ENCODE measurements at places on chromosomes 12 and 14.

GRCh38 chr12:57514720-57515407 is 5.5 kb downstream of the DDIT3 start:
- no peak for DNase-seq

GRCh38 chr12:614411-614970 is 48.8 kb downstream of the NINJ2 start:
- DNase-seq = no peak

- no peak for DNase-seq
These were observed 35.9 kb upstream of the KCNMB4 start for GRCh38 chr12:70330158-70330557.

DNA sequence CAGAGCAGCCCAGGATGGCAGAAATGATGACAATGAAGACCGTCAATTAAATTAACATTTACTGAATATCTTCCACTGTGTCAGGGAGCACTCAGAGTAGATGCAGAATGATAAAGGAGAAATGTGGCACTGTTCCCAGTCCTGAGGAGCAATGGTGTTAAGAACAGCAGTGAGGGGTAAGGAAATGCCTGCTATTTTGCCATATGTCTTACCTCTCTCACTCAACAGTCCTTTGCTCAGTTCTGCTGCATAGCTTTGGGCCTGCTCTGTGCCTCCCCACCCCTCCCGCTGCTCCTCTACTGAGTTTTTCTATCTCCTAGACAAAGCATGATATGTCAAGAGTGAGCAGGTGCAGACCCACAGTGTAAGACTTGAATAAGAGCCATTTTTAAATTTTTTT is 318.8 kb downstream of the NAV3 start:
- no peak for DNase-seq
